ENCODE measurements at places on chromosomes 1 and 21.

DNA sequence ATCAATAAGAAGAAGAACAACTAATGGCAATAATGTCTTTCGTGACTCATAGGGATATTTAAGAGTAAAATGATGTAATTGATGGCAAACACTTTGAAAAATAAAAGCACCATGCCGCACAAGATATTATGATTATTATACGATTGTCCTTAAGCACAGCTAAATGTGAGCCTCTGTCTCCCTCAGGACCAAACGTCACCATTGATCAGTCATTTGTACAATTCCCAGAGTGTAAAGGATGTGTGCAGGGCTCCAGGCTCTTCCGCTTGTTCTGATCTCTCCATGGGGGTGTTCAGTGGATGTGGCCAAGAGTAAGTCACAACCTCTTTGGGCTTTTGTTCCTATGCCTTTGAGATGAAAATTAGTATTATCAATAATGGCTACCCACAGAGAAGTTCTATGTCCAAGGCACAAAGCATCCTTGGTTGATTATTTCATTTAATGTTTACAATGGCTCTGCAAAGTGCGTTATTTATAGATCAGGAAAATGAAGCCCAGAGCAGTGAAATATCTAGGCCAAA lies 17.7 kb upstream of the C1orf87 start:
- no peak for DNase-seq

DNA sequence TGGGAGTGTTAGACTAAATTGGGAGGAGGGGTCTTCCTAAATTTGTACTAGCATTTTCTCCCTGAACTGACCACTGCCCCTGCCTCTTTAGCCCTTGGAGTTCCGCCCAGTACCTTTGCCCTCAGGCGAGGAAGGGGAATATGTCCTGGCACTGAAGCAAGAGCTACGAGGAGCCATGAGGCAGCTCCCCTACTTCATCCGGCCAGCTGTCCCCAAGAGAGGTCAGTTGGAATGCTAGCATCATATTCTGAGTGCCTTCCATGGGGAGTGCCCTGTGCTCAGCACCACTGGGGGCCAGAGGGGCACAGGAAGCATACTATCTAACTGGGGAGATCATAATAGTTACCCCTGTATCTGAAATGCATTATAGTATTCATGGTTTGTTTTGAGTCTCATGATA lies 10.7 kb downstream of the POLR3GL start:
- no peak for DNase-seq

- DNase-seq: no peak
Observed at GRCh38 chr1:6785728-6786505, 663 bp downstream of the CAMTA1 start.

DNA sequence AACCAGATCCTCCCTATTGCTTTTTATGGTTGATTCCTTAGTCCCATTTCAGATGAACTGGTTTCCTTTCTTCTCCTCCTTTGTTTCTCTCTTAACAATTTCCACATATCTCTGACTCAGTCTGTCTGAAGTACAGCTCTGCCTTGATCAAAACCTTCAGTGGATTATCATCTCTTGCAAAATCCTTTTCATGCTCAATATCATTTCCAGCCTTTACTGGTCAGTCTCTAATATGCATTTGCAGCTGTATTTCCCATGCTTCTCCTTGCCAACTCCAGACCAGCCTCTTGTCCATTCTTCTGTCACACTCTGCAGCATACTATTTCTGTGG lies 72.2 kb downstream of the SNX7 start:
- no peak for DNase-seq

DNA sequence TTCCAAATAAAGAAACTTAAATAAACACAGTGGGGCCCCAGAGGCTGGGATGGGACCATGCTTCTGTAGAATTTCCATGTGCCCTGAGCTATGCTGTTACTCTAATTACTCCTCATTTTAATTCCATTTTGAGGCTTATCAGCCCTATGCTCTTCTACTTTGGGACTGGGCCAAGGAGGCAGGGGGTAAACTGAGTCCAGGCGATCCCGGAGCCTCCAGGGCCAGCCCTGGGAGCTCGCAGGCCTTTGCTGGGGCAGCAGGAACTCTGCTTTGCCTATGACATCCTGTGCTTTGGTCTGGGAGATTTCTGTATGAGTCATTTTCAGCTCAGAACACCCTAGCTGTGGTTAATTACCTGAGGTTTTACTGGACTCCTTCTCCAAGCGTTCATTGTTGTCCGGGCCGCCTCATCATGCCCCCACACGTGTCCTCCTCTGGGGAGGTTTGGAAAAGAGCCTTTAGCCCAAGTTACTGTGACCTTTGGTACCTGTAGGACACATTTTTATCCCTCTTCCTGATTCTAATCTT lies 95.7 kb downstream of the RHOU start:
- DNase-seq: no peak

DNA sequence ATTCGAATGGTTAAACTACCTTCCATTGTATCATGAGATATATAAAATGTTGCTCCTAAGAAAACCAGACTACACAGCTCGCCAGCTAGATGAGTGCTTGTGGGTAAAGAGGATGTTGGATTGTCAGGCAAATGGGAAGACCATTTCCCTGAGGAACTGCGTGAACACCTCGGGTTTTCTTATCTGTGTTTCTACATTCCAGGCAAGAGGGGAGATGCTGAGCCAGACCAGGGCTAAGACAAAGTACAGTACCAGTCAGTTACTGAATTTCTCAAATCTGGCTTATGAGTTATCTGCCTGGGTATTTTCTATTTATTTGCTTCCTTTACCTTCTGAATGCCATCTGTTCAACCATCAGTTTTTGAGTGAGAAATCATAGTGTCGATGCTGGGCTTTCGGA lies 170.8 kb downstream of the PLA2G4A start:
- no peak for DNase-seq

GRCh38 chr1:155086128-155086741 lies 7.6 kb downstream of the EFNA3 start:
- peak; percentile 71 for DNase-seq

- DNase-seq: no peak
Observed at GRCh38 chr1:48266576-48266975, 44.1 kb downstream of the SLC5A9 start.

DNA sequence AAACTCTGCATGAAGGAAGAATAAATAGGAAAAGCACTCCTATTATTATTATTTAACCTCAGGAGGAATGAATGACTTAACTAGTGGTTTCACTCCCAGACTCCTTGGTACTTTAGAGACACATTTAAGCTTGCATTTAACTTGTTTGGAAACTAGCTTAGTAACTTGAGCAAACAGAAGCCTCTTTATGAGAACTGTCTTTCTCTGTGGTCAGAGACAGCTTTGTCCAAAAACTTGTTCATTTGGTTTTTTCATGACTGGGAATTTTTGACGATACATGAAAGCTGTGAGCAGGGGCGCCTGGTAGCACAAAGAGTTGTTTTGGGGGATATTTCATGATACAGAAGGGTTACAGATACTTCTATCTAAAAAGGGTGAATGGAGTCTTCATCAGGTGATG lies 33.6 kb upstream of the VTCN1 start:
- no peak for DNase-seq

GRCh38 chr1:24351247-24351646 lies 32.1 kb downstream of the GRHL3 start:
- no peak for DNase-seq

- DNase-seq: no peak
Observed at GRCh38 chr1:6105763-6106162, 60.1 kb downstream of the KCNAB2 start.

GRCh38 chr1:3275471-3276340 lies 178.8 kb upstream of the ARHGEF16 start:
- no peak for DNase-seq

GRCh38 chr1:111483876-111484275 lies 10.1 kb downstream of the C1orf162 start:
- DNase-seq: no peak

DNA sequence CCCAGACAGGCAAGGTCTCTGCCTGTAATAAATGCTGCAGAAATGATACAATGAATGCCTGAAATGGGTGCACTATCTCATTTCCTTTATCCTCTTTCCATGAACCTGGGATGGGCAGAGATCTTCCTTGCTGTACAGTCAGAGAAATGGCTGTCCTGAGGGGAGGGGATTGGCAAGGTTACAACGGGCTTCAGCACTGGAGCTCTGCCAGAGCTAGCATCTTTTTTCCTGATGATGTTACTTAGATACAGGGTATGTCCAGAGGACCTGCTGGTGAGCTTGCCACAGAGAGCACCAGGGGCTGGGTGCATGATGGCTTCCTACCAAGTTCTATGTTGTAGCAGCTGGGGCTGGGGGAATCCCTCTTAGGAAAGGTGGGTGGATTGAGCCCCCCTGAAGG lies 115.1 kb downstream of the PLXNA2 start:
- DNase-seq: no peak

DNA sequence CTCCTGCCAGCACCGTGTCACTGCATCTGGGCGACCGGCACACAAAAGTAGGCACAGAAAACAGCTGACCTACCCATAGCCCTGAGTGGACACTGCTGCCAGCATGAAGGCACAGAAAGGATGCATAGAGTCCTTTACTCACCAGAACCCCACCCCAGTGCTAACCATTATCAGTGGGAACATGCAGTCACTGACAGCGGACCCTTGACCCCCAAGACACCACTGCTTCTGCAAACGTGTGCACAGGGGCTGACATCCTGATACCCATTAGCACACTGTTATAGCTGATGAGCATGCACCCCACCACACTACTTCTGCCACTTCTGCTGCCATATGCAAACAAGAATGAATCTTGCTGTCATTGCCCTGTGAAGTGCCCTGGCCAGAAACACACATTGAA lies 953.0 kb upstream of the NCAM2 start:
- DNase-seq: no peak

GRCh38 chr1:112906150-112906698 lies 49.8 kb downstream of the SLC16A1 start:
- no peak for DNase-seq

GRCh38 chr1:179094818-179095217 lies 12.9 kb downstream of the TOR3A start:
- no peak for DNase-seq

DNA sequence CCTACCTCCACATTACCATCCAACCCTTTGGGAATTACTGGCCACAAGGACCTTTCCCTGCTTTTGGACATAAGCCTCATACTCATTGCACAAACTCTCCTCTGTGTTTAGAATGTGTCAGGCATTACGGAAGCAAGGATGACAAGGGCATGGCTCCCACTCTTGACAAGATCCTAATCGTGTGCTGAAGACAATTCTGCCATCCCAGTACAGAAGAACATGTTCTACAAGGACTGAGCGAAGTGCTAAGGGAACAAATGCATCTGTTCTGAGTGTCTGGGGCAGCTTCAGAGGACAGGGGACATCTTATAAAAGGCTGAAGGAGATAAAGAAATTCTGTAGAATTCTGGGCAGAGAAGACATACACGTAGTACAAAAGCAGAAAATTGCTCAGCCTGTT lies 378.5 kb upstream of the CAMK1G start:
- no peak for DNase-seq

- DNase-seq: no peak
Observed at GRCh38 chr1:24643363-24644099, 429 bp downstream of the SRRM1 start.

- DNase-seq: no peak
Observed at GRCh38 chr1:28926629-28927265, 12.4 kb downstream of the EPB41 start.

- DNase-seq: no peak
Observed at GRCh38 chr1:174931214-174931613, 68.5 kb upstream of the CACYBP start.

DNA sequence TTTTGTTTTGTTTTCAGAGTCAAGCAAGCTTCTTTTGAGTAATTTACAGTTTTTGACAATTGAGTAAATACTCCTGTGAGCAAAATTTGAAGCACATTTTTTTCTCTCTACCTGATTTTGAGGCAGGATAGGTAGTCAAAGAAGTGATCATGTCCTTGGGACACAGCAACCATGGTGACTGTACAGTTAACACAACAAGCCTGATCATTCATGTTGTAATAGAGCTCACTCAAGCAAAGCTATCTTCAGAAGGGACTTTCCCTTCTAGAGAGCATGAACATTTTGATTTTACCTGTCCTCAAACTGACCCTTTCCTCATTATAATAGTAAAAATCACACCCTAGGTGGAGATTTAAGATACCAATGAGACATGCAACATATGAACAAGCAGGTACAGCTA lies 126.5 kb upstream of the KCNK1 start:
- no peak for DNase-seq

- DNase-seq: no peak
Observed at GRCh38 chr1:44946725-44947062, 39.7 kb downstream of the EIF2B3 start.

- no peak for DNase-seq
Observed at GRCh38 chr1:210711825-210712612, 383.3 kb downstream of the HHAT start.

GRCh38 chr1:234078143-234078542 lies 173.7 kb downstream of the SLC35F3 start:
- DNase-seq: no peak

DNA sequence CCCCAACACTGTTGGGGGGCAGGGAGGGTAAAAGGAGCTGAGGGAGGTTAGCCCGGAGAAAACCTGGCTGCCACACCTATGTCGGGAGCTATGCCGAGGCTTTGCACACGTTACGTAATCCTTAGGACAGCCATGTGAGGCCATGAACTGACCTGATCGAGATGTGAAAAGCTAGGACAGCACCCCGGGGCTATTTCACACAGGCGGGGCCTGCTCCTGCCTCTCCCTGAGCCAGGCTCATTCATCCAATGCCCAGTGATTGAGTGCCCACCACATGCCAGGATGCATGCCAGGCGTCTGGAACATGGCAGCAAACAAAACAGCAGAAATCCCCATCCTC lies 30.2 kb downstream of the LDLRAP1 start:
- DNase-seq: no peak

DNA sequence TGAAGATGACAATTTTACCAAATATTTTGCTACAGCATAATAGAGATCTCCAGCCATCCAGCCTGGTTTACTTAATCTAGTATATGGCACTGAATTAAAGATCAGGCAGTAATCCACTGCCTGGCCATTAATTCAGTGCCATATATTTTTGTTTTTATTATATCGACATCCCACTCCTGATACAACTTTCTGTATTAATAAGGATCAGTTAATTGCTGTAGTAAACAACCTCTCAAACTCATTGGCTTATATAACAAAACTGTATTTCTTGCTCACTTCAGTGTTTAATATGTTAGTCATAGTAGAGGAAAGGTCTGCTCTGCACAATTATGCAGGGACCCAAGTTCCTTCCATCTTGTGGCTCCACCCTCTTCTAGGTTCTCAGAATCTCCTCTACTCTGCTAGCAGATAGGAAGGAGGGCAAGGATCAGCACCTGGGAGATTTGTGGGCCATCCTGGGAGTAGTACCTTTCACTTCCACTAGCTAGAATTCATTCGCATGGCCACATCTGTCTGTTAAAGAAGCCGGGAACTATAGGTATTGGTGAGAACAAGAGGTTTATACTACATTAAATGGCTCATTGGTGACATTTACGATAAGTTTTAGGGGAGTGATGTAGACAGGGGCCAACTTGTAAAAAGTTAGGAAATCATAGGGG lies 3.6 kb upstream of the ZDHHC18 start:
- DNase-seq: no peak
